ENCODE measurements at places on chromosomes 1 and 21. TPM values are rescaled to one million over a fixed set of nuclear protein-coding genes. Genes with fewer than 3 reads are reported as not detected.

The AGO4 gene
- total RNA-seq = 14.9 TPM

The TEX38 gene
- total RNA-seq = not detected

GRCh38 chr1:207838156-207839082 is 72.5 kb downstream of the CD34 start:
- no peak for DNase-seq

- DNase-seq = no peak
These were observed 11.1 kb upstream of the SLC30A1 start for GRCh38 chr1:211589782-211590721.

DNA sequence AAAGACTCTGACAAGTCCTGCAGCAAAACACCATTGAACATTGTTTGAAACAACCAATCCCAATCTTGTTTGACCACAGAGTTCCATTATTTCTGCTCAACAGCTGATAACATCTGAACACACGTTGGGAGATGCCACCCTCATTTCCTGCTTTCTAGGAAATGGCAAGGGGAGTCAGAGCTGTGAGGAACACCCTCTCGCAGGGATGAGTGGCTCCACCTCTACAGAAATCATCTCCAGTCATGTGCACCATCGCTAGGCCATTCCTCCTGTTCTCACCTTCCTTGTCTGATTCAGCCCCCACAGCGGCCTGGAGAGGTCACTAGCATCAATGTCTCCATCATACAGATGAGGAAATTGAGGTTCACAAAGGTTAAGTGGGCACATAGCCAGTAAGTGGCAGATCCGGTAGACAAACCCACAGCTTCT is 22.4 kb upstream of the RUNX3 start:
- DNase-seq = no peak

DNA sequence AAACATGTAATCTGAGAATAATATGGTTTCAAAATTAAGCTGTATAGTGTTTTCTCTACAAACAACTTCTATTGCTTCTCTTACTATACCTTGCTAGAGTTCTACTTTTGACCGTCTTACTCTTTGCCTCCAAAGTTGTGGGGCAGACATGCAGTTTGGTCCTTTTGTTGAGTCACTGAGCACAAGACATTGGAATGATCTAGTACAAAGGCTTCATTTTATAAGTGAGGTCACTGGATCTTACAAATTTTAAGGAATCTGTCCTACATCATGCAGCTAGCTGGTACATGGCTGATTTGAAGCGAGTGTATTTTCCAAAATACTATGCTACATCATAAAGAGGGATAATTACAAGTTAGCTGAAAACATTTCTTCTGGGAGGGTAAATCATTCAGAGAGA is 28.8 kb downstream of the OR10J1 start:
- DNase-seq = no peak

Measured in liver (tissue), 10 donors.